ENCODE measurements at places on chromosomes 2 and 18.

DNA sequence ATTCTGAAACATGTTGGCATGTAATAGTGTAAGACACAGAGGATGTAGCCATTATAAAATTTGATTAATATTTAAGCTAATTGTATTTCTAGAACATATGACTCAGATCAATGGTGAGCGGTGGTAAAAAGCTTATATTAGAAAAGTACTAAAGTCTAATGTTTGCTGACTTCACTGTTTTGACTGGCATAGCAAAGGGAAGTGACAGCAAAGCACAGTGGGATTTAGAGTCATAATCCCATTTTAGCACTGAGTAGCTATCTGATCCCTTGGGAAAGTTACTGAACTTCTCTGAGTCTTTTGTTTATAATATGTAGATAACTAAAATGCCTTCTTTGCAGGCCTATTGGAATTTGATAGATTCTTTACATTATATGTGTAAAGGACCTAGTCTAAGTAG is 60.4 kb downstream of the KIAA1328 start:
- DNase-seq = no peak

- no peak for DNase-seq
These were observed 121.7 kb upstream of the GLI2 start for GRCh38 chr2:120613742-120614571.

GRCh38 chr2:233012301-233012971 is 620 bp downstream of the NGEF start:
- DNase-seq = no peak

GRCh38 chr2:17821535-17822444 is 5.5 kb downstream of the MSGN1 start:
- peak; percentile 31 for DNase-seq

GRCh38 chr2:86623043-86623493 is 597 bp downstream of the RNF103 start:
- DNase-seq = peak; percentile 89

GRCh38 chr2:35501076-35501475 is 854.5 kb upstream of the CRIM1 start:
- no peak for DNase-seq

GRCh38 chr2:155841442-155841841 is 491.1 kb downstream of the NR4A2 start:
- DNase-seq = no peak

DNA sequence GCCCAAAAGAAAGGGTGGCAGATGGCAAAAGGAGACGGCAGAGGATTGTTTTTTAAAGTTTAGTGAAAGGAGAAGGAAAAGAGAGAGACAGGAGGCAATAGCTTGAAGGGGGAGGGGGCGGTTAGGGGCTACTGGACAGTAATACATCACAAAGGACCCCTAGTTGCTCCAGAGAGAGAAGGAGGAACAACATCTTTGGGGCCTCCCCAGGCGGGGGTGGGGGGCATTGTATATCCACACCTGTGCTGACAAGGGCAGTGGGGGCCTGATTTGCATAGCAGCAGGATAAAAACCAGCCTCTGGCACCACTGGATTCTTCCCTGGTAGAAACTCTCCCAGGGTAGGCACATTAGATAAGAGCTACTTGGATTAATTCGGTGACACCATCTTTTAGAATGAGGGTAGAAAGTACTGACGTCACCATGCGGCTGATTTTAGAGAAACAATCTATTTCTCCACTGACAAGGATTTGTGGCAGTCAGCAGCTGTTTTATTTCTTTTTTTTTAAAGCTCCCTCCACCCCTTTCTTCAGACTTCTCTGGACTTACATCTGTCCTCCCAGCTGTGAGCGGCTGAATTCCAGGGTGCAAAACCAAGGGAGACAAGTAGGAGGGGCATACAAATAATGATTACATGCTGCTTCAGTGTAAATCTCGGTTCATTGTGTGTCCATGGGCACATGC is 199.8 kb upstream of the NRP2 start:
- peak; percentile 7 for DNase-seq

GRCh38 chr2:171390941-171391516 is 42.8 kb downstream of the METTL8 start:
- DNase-seq = no peak

DNA sequence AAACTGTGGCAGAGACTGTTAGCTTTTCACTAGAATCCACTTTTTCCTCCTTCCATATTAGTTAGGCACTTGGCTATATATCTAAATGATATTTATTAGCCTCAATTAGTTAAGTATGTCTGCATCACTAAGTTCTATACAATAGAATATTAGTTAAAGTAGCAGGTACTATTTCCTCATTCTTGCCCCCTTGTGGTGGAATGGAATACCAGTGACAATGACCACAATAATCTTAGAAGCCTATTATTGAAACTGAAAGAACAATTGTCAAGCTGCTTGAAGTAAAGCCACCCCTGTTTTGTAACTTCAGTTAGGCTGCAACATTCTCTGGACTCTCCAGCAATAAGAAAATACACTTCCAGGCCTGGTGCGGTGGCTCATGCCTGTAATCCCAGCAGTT is 476.3 kb upstream of the VWC2L start:
- DNase-seq = no peak

GRCh38 chr18:3212657-3213056 is 7.1 kb downstream of the MYOM1 start:
- DNase-seq = no peak

- DNase-seq = no peak
These were observed 6.4 kb upstream of the SPATS2L start for GRCh38 chr2:200300065-200300464.

DNA sequence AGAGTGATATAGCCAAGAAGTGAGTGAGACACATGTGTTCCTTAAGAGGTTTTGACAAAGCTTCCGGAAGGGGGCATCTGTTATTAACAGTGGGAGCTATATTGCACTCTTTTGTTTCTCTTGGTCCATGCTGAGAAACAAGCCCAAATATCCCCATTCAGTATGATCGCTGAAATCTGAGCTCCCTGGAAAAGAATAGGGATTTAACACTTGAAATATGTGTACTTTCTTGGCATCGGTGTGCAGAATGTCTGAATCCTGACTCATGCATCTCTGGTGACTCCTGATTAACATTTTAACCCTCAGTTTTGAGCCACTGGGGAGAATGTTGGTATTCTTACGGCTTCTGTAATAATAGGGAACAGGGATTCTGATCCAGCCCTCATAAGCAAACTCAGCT is 448.1 kb downstream of the TSN start:
- no peak for DNase-seq

- DNase-seq = no peak
These were observed 13.0 kb downstream of the L3MBTL4 start for GRCh38 chr18:6401687-6402086.

DNA sequence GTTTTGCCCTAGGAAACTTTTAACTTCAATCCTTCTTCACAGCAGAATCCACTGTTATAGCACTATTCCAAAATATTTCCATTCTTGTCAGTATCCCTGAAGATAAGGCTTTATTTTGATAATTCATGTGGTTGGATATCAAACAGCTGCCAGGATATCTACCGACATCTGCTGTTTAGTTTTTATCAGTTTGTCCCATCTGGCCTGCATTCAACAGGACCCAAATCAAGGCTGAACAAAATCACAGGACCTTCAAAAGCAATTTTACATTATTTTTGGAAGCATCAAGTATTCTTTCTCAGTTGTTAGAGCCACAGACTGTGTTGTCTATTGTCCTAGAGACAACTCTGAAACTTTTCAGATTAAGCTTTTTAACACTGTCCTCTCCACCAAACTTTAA is 429.0 kb upstream of the PIK3C3 start:
- DNase-seq = no peak

GRCh38 chr2:153143540-153143939 is 335.0 kb downstream of the RPRM start:
- no peak for DNase-seq

GRCh38 chr2:160609346-160609745 is 115.7 kb upstream of the RBMS1 start:
- DNase-seq = no peak

DNA sequence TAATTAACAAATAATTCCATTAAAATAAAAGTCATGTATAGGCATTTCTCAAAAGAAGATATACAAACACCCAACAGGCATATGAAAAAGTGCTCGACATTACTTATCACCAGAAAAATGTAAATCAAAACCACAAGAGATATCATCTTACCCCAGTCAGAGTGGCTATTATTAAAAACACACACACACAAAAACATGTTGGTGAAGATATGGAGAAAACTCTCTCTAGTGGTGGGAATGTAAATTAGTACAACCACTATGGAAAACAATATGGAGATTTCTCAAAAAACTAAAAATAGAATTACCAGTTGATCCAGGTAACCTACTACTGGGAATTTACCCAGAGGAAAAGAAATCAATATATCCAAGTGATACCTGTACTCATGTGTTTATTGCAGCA is 966.3 kb upstream of the POU3F3 start:
- DNase-seq = no peak

DNA sequence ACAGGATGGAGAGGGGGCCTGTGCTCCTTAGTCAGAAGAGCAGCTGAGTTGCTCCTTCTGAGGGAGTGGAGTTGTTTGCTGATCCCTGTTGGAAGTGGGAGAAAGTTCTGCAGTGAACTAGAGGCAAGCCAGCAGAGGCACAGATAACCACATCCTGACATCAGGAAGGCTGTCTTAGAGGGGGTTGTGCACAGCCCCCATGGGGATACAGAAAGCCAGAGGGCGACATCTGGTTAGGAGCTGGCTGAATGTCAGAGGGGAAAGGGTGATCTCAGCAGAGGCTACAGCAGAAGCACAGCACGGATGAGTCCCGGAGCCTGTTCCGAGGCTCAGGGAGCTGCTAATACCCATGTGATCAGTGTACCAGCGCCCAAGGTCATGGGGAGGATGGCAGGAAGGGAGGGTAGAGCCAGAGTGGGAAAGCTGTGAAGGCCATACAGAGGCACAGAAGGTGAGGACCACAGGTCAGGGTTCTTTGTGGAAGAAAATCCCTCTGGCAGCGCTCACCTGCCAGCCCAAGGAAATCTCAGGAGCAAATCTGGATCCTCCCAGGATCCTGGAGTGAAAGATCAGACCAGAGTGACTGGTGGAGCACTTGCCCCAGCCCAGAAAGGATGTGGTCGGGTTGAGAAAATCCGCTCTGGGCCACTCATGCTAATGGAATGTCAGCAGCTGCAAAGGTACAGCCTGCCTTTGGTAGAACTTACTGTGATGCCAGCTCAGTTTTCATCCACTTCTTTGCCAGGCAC is 111.8 kb downstream of the STPG4 start:
- DNase-seq = no peak

DNA sequence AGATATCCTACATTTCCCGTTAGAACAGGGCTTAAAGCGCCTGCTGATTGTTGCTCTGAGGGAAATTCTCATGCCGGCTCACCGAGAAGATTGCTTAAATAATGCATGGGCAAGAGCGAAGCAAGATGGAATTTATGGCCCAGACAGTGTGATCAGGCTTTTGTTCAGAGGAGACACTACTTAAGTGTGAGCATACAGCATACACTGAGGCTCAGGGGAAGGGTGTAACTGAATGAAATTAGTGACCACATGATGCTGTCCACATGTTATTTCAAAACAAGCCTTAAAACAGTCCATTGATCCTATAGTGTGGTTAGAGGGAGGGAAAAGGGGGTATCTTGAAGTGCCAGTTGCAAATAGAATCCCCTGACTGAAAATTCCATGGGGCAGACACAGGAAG is 125.5 kb downstream of the RAPGEF4 start:
- no peak for DNase-seq

DNA sequence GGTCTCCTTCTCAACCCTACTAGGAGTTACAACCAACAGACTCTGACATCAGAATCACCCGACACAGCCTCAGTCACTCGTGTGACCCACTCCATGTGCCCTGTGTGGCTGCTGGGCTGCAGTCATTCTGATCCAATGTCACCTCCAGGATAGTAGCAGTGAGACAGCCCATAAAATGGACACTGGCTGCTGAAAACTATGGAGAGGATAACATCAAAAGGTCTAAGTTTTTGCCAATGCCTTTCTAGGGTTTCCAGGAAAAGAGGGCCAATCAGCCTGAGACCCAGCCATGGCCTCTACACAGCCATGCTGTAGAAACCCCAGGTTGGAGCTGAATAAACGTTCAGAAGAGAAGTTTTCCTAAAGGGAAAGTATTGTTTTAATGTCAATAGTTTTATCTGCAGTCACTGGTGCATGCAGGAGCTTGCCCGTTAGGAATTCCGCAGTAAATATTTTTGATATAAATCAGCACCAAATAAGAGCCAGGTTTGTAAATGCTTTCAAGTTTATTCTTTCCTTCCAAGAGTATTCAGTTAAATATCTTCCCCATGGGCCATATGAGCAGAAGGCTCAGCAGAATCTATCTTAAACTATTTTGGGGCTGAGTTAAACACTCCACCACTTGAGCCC is 92.2 kb upstream of the PID1 start:
- DNase-seq = no peak

DNA sequence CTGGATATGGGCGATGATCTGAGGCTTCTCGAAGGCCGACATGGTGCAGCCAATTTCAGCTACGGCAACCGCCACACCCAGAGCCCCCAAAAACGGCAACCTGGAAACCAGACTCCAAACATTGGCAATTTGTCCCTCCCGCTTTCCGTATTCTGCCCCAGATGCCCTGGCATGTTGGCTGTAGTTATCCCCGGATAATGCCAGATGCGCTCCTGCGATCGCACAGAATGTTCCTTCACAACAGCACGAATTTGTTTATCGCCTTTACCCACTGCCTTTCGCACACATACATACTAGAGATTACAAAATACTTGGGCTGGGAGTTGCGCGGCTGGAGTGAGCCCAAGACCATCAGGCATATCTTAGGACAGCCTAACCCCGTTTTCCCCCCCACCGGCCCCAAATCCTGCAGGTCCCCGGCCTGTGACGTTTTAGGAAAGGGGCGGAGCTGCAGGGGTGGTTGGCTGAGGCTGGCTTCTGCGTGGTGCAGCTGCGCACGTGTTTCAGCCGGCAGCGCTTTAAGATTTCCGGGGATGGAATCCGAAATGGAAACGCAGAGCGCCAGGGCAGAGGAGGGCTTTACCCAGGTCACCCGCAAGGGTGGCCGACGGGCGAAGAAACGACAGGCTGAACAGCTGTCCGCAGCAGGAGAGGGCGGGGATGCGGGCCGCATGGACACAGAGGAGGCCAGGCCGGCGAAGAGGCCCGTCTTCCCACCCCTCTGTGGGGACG is at the start of gene PNO1:
TSS of gene PNO1 (plus strand) at position 487 of the 732 bp plus-strand sequence. CDS start at position 534, 47 bp downstream.
- peak; percentile 100 for DNase-seq

- no peak for DNase-seq
These were observed 12.1 kb downstream of the EPAS1 start for GRCh38 chr2:46309052-46309953.

GRCh38 chr2:85954590-85955458 is 66.0 kb upstream of the ST3GAL5 start:
- DNase-seq = no peak

GRCh38 chr2:53517406-53517805 is 250.2 kb upstream of the CHAC2 start:
- no peak for DNase-seq

GRCh38 chr18:12855916-12856315 is 28.1 kb downstream of the PTPN2 start:
- no peak for DNase-seq

- no peak for DNase-seq
These were observed 74.3 kb downstream of the HRH4 start for GRCh38 chr18:24534737-24535136.

GRCh38 chr2:134375935-134376334 is 122.1 kb downstream of the MGAT5 start:
- DNase-seq = no peak

GRCh38 chr2:17717666-17718065 is 35.9 kb downstream of the SMC6 start:
- DNase-seq = no peak

GRCh38 chr2:48016225-48017019 is 110.1 kb upstream of the FBXO11 start:
- no peak for DNase-seq

Measured in right kidney (tissue), 9 donors.